ENCODE measurements at places on chromosomes 7 and 10.
A peak's percentile ranks its signal among the peaks of the same experiment; 100 is the strongest.

DNA sequence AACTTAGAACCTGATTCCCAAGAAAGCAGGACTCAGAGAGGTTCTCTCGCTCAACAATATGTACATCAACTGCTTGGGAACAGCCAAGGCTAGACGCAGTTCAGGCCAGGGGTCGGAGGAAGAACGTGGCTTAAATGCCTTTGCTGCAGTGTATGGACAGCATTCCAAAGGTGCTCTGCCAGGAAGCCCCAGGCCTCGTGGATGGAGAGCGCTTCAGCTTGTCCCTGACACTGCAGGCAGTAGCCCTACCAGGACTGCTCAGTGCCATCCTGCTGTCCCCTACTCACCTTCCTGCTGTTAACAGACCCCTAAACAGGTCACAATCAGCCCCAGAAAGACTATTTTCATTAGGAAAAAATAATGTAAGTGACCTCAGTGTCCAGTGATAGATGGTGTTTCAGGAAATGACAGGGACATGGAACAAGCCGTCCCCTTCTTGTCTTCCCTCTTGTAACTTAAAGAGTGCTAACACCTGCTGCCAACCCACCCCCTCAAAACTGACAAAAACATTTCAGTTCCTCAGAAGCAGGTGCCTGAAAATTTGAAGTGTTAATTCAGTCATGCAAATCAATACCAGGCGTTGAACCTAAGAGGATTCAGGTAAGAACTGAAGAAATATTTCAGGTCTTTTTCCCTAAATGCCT, 16.5 kb downstream of the CREB3L2 start:
- DNase-seq, result no peak

GRCh38 chr10:58030208-58030607, 237.5 kb downstream of the IPMK start:
- no peak for DNase-seq

DNA sequence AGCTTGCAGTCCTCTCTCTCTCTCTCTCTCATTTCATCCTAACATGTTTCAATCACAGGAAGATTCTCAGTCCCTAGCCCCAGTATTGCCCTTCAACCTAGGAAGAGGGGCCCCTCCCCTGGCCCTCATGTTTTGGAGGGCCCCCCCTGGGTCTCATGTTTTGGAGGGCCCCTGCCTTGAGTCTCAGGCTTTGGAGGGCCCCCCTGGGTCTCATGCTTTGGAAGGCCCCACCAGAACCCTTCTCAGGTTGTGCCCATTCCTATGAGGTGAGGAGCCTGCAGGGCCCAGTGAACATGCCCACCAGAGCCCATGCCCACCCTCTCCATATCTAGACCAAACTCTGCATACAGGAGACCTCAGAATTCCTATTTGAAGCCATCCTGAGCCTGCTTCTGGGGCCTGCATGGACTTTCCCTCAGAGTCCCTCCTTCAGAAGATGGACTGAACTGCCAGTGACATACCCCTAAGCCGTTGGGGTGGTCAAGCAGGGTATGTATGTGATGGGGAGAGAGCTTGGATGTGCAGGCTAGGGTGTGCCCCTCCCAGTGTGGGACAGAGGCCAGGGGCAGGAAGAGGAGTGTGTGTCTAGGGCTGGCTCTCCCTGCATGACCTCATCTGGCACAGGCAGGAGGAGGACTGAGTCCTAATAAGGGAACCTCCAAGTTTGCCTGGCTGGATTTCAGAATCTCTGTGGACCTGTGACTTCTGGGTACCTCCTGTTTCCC, 8.1 kb upstream of the VDAC2 start:
- DNase-seq, result no peak

GRCh38 chr7:86978808-86979506, 80.5 kb downstream of the ELAPOR2 start:
- DNase-seq, result no peak

- DNase-seq, result no peak
These were observed 590.7 kb upstream of the STEAP1 start for GRCh38 chr7:89563597-89563996.

DNA sequence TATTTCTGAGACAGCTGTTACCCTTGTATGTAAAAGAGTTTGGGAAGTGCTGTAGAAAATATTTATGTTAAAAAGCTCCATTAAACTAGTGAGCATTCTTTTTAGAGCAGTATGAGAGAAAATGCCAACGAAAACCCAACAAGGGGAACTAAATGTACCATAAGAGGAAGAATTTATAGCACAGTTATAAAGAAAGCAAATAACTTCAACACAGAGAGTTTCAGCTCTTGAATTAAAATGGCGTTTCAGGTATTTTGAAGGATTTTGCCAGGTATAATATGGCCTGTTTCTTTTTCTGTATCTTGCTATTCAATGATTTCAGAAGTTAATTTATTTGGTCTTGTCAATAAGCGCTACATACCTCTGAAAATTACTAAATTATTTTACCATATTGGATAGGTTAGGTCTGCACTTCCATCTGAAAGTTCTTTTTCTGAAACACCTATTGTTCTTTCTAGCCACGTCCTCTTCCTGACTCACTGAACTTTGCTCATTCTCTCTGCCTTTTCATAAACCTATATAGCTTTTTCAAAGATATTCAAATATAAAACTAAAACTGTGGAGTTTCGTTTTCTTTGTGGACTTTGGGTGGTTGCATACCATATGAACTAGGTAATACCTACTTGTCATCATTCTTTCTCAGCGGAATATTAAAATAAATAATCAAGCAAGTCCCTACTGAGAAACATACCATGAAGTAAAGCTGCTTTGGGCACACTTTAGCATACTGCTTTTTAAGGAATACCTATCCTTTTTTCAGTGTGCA, 136.1 kb downstream of the SEMA3A start:
- no peak for DNase-seq

- no peak for DNase-seq
These were observed 41.8 kb upstream of the LRRC18 start for GRCh38 chr10:48981310-48981907.

GRCh38 chr7:36279200-36279925, 110.3 kb upstream of the ANLN start:
- DNase-seq, result no peak

GRCh38 chr7:79982141-79982770, 152.4 kb upstream of the GNAI1 start:
- DNase-seq, result no peak

GRCh38 chr10:4596951-4597350, 229.1 kb upstream of the AKR1E2 start:
- DNase-seq, result no peak

DNA sequence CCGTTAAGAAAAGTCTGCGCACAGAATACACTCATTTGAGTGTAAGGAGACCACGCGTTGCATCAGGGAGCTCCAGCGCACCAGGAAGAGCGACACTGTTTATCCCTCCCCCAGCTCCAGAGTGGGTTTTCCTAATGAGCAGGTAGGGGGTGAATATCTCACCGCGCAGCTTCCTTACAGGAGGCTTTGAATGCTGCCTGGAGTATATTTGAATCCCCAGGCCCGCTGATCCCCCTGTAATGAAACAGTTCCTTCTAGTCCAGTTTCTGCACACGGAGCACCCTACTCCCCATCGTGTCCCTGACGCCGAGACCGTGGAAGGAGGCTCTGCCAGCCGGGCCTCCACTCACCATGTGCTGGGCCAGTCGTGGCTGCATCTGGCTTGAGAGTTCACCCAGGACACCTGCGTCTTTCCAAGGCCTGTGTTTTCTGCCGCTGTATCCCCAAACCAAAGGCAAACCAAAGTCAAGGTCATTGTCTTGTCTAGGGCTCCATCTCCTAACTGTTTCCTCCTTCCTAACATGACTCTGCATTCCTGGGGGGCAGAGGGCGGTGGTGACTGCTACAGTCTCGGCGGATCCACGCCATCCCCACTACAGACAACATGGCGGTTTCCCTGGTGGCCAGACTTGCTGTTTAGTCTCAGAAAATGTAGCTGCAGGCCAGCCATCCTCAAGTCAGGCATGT, 167.8 kb downstream of the USP6NL start:
- no peak for DNase-seq

- DNase-seq, result no peak
These were observed 3.4 kb upstream of the DLX6 start for GRCh38 chr7:97001656-97002554.

- no peak for DNase-seq
These were observed 128.5 kb downstream of the ANKRD7 start for GRCh38 chr7:118352867-118353453.

GRCh38 chr7:42108803-42109528, 128.0 kb downstream of the GLI3 start:
- no peak for DNase-seq

DNA sequence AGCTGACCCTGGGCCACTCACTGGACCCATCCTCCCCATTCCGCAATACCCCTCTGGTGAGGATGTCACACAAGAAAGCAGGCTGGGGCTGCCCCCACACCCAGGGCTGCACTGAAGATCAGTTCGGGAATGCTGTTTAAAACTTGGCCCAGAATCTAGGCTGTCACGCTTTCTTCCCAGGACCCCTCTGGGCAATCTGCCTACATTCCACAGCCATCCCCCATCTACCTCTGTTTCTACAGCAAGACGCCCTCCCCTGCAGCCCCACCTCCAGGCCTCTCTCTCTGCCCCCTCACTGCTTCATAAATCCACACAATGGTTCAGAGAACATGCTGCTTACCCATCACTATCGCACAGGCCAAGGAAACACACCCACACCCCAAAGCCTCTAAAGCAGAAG, 36.1 kb downstream of the XPNPEP1 start:
- DNase-seq, result no peak

DNA sequence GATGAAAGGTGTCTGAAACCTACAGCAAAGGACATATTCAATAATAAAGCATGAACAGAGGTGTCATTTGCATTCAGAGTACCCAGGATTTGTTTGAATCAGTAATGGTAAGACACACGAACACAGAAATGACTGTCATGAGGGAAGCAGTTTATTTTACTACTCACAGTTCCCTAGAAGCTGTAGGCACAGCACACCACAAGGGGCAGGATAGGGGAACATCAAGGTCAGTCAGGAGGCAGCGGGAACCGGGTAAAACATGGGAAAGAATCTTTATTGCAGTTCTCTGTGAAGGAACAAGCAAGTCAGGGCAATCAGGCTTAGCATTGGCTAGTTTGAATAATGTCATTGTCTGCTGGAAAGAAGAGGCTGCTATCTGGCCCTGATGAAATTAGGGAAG, 70.2 kb upstream of the PDSS1 start:
- DNase-seq, result no peak

DNA sequence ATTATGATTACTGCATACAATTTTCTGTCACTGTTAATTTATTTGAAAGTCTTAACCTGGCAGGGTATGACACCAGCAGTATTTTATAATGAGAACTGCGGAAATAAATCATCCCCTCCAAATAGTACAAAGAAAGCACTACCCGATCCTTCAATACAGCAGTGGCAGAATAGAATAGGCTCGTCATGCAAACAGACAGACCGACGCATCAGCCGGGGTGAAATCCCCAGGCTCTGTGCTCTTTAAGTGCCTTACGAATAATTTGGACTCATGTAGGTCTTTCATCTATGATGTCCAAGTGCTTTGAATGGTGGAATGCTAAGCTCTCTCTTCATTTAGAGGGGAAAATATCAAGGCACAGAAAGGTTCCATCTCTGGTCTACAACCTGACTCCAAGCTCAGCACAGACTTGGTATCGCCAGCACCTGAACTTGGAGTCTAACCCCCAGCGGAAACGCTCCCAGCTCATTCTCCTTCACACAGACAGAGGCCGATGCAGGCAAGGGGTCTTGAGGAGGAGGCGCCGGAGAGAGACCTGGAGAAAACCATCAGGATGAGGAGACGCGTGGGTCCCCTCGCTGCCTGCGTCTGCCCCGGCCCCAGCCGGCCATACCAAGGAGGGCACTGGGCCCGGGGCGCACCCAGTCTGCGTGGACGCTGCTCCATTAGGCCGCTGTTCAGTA, 568.1 kb upstream of the MKI67 start:
- no peak for DNase-seq

DNA sequence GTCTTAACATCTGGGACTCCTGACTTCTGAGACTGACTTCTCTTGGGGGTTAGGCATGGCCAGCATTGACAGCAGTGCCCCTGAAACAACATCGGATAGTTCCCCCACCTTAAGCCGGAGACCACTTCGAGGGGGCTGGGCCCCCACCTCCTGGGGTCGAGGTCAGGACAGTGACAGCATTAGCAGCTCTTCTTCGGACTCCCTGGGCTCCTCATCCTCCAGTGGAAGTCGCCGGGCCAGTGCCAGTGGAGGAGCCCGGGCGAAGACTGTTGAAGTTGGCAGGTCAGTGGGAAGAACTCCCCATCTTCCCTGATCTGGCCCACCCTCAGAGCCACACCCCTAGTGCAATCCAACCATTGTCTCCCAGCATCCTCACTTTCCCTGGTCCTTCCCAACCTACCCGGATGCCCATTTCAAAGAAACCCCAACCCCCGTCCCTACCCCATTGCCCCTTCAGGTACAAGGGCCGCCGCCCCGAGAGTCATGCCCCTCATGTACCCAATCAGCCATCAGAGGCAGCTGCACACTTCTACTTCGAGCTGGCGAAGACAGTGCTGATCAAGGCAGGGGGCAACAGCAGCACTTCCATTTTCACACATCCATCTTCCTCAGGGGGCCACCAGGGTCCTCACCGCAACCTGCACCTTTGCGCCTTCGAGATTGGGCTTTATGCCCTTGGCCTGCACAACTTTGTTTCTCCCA, 12.1 kb downstream of the ZSWIM8 start:
- no peak for DNase-seq

GRCh38 chr10:129993621-129994020, 29.5 kb upstream of the EBF3 start:
- DNase-seq, result no peak

- DNase-seq, result no peak
These were observed 50.1 kb downstream of the PLEKHA8 start for GRCh38 chr7:30078280-30078679.

DNA sequence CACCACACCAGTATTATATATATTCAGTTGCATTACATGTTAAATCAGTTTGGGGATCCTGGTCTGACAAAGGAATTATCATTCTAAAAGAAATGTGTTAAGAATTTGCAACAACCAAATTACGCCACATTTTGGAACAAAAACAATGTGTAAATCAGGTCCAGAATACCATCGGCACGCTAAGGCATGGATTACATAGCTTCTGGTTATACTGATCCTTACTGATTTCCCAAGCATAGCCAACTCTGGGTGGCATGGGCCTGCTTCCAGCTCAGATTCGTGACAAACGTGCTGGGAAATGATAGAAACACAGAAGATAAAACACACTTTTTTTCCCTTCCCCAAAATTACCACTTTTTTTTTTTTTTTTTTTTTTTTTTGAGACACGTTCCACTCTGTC, 660.0 kb downstream of the SORCS1 start:
- no peak for DNase-seq

- peak; percentile 32 for DNase-seq
These were observed 40.5 kb upstream of the SLF2 start for GRCh38 chr10:100872034-100872791.

GRCh38 chr7:24910551-24911212, 69.3 kb downstream of the OSBPL3 start:
- no peak for DNase-seq
